CD4-positive, alpha-beta T cell (primary cell): ENCODE measurements at places on chromosomes 2 and 18.

DNA sequence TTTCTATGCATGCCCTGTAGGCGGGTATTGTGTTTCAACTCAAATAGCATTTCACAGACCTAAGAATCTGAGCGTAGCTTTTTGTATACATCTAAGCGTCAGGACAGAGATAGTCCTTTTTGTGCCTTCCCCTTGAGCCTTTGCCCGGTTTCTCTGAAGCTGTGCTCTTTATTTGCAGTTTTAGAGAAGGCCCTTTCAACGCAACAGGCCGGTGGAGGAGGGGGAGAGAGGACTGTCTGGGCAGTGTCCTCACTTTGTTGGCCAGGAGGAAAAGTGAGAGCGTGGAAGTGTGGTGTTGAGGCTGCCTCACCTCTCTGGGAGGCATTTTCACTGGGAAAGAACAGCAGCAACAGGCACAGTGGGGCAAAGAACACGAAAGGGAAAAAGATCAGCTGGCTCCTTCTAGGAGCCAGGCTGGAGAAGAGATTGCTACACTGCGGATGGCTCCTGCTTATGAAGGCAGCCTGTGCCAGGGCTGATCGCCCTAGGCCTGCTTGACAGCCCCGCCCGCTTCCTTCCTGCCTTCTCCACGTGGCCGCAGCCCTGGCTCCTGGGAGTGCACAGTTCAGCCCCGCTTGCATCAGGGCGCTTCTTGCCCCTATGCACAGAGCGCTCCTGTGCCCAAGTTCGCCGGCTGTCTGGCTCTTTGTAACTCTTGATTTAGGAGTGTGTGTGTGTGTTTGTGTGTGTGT lies 195.6 kb upstream of the POU3F3 start:
- no peak for DNase-seq

DNA sequence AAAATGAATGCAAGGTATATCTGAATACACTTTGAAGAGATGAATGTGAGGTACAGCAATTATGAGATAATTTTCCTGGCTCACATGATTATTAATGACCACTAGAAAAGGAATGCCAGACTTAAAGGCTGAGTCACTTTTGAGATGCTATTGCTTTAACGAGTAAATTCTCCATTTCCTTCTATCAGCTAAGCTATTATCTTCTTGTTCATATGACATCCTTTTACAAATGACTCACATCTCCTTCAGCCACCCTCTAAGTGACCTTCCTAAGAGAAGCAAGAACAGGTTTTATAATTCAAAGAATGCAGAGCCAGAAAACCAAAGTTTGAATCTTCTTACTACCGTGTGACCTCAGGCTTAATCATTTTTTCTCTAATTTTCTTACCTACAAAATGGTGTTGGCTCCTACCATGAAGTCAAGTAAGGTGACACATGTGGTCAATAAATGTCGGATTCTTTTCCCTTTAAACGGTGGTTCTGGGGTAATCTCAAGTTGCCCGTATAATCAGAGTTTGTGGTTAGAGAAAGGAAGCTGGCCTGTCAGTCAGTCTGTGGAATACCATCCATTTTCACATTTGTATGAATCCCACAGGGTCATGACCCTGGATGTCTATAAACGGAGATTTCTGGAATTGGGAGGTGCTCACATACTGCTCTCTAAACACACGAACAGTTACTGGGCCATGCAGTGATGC lies 184.0 kb upstream of the PID1 start:
- DNase-seq: no peak

GRCh38 chr2:57107353-57107752 lies 923.6 kb downstream of the CCDC85A start:
- no peak for DNase-seq

- DNase-seq: no peak
Observed at GRCh38 chr2:203238292-203238703, 520 bp upstream of the CYP20A1 start.

DNA sequence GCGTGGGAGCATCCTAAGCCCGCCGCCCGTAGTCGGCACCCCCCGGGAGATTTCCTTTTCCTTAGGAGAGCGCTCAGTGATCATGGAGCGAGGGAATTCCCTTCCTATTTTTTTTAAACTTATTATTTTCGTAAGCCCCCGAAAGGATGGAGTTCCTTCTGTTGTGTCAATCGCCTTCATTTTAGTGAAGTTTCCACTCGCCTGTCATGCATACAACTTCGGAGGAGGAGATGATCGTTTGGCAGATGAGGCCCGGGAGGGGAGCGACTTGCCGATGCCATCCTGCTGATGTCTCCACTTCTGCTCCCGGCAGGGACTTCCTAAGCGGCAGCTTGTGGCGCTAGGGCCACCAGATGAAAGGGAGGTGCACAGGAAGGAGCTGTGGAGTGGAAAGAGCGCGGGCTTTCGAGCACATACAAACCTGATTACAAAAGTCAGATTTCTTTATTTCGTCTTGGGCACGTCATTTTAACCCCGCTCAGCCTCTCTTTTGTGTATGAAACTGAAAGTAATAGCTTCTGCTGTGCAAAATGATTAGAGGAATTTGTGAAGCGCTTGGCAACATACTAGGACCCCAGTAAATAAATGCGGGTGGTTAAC lies at the start of gene ADGRF3:
ADGRF3 (minus strand) TSS at position 336 of the 600 bp plus-strand sequence. CDS start 555 bp downstream, outside the sequence.
- peak; percentile 65 for DNase-seq

GRCh38 chr2:162972383-162972782 lies 133.8 kb upstream of the KCNH7 start:
- DNase-seq: no peak

DNA sequence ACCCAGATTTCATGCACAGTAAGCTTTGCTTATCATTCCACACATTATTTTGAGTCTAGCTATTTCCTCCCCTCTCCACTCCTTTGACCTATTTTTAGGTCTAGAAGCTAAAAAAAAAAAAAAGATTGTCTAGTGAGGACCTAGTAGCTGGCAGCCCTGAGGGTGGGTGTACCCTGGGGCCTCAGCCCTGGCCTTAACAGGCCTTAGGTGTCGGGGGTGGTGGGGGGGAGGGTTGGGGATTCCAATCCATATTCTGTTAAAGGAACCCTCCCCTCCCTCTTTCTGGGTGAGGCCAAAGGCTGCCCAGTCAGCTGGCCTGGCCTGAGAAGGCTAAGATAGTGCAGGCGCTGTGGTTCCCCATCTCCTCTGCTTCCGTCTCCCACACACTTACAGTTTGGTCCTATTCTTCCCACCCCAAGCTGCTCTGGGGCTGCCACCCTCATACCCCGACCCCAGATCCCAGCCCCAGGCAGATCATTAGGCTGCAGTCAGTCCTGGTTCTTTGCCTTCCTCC lies 65.5 kb upstream of the HK2 start:
- DNase-seq: no peak

DNA sequence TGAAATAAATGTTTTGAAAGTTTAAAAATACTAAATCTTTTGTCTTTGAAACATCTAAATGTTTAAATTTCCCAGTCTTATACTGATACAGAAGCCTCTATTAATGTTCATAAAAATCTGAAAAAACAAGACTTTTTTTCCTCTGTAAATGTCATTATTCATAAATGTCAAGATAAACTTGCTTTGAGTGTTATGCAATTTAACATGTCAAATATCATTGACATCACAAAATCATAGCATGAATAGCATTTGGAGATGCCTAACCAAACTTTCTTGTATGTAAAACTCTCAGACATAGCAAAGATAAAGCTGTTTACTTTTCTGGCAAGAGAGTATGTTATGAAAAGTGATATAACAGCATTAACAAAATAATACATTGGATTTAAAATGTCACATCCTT lies 128.0 kb upstream of the CDH19 start:
- no peak for DNase-seq

DNA sequence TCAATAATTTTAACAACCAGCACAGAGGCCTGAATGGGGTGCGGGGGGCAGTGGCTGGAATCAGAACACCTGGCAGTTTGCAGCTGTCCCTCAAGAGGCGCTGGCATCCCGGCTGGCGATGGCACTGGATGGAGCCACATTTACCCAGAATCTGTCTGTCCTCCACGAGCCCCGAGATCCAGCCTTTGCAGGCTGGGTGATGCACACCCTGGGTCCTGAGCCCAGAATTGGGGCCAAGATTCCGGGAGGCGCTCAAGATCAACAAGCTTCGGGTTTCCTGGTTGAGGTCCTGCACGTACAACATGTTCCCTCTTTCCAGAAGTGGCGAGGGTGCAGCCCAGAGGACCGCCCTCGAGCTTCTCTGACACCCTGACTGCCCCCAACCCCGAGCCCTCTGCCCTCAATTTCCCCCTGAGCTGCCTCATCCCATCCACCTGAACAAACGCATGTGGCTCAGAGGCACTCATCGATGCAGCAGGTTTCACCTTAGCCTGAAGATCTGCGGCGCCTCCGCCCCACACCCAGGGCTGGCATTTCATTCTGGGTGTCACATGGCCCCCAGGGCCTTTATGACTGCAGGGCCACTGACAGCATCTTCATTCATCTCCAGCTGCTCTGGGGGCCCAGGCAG lies 97.5 kb downstream of the TFCP2L1 start:
- DNase-seq: no peak

DNA sequence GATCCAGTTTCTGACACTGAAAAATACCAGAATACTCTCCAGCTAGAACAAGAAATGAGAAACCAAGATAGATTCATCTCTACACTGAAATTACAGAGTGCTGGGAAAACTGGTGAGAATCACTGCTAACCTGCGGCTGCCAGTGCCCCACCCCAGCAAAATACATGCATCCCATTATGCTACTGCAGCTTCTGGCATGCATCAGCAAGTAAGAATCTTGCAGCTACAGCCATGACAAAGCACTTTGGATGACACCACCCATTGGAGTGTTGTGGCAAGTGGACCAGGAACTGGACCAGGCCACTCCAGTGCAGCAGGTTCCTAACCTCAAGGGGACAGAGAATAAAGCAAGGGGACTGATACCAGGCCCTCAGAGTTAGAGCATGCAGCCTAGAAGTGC lies 378.8 kb upstream of the ETAA1 start:
- no peak for DNase-seq

DNA sequence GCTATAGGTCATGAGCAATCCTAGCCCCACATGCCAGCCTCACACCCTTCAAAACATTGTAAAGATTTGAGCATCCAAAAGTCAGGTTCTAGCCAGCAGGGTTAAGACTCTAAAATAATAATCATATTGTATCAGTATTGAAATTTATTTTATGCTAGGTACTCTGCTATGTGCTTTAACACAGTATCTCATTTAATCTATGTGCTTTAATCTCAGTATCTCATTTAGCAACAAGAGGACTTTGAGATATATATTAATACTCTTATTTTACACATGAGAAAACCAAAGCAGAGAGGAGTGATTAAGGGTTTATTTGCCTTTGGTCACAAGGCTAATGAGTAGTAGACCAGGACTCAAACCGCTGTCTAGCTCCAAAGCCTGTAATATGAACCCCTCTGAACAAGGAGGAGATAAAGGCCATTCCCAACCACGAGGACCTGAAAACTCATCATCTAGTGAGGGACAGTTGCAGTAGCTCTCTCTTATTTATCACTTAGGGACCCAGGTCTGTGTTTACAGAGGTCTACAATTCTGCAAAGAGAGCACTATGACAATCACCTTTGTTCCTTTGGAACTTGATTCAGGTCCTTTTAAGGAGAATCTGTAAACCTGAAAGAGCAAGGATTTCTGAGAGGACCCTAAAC lies 116.5 kb upstream of the SERTAD2 start:
- DNase-seq: no peak

DNA sequence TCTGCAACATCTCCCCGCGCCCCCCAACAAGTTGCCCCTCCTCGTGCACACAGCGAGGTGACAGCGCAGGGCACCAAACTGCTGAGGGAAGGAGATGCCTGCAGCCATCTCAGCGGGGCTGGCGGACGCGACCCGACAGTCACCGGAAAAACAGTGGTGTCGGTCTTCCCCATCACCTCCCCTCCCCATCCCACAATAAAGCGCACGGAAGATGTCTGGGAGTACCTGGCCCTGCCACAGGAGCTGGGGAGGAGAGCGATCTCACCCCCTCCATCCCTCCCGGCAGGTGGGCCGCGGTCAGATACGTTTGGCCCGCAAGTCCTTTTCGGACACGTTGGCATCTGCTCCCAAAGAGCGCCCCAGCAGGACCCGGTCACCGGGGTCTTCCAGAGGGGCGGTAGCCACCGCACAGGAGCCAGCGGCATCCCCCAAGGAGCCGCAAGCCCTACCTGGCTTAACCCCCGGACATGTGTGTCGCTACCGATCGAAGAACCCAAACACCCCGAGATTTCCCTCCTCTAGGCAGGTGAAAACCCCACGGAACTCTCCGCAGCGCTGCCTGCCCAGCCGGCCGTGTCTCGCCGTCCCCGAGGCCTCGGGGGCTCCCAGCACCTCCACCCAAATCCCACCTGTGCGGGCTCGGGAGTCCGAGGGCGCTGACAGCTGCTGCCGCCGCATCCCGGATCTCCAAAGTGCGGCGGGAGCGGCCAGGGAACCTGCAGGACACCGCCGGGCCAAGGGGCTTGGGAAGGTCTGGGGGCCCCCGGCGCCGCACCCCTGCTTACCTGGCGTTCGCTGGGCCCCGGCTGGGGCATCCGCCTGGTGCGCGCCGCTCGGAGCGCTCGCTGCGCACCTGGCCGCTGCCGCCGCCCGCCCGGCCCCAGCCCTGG lies 657 bp downstream of the ATP8B1 start:
- no peak for DNase-seq

GRCh38 chr2:120884472-120885290 lies 149.0 kb downstream of the GLI2 start:
- DNase-seq: no peak

DNA sequence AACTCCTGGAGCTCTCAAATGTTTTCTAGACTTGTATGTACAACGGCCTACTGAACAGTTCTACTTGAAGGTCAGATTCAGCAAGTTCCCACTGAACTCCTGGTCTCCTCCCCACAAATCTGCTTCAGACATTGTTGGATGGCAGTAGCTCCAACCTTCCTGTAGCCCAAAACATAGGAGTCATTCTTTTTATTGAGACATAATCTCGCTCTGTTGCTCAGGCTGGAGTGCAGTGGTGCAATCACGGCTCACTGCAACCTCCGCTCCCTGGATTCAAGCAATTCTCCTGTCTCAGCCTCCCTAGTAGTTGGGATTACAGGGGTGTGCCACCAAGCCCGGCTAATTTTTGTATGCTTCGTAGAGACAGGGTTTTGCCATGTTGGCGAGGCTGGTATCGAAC lies 47.3 kb downstream of the QPCT start:
- DNase-seq: no peak

- DNase-seq: no peak
Observed at GRCh38 chr2:204686406-204686805, 141.1 kb downstream of the PARD3B start.

- DNase-seq: no peak
Observed at GRCh38 chr2:46435353-46435752, 44.0 kb upstream of the TMEM247 start.

- DNase-seq: no peak
Observed at GRCh38 chr2:163753726-163754125, 17.9 kb upstream of the FIGN start.

DNA sequence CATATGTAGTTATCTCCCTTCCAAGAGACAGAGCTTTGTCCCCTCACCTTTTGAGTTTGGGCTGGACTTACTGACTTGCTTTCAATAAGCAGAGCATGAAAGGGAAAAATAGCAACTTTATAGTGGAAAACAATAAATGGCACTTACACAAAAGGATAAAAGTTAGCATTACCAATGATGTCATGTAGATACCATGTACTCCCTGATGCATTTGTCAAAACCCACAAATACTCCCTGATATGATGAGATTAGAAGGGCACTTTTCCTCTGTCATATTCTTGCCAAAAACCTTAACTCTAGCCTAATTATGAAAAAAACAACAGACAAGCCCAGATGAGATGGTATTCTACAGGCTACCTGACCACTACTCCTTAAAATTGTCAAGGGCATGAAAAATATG lies 16.0 kb downstream of the HIBCH start:
- DNase-seq: no peak

GRCh38 chr2:223536546-223536945 lies 65.6 kb downstream of the SCG2 start:
- no peak for DNase-seq
